Calu3 (cell line): ENCODE measurements at places on chromosomes 6 and 20.
A peak's percentile ranks its signal among the peaks of the same experiment; 100 is the strongest.

GRCh38 chr6:139584599-139584998, 210.2 kb upstream of the CITED2 start:
- no peak for DNase-seq

- DNase-seq: no peak
Observed at GRCh38 chr6:35077713-35078105, 63.4 kb downstream of the TCP11 start.

- no peak for DNase-seq
Observed at GRCh38 chr20:51586005-51586440, 43.5 kb upstream of the NFATC2 start.

DNA sequence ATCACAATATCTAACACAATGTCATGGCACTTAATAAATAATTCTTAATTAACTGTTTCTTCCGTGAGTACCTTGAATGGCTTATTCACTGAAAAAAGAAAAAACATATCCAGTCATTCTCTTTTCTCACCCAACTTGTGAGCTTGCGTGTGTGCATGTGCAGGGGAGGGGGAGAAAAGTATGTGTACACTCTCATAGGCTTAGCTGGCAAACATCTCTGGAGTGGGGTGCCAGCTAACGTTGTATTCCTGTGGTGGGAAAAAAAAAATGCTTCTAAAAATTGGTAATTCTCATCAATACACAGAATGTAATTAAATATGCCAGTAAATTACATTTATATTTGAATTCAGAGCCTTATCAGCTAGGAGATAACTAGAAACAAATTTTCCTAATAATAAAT, 291.9 kb upstream of the NOX3 start:
- DNase-seq: no peak

DNA sequence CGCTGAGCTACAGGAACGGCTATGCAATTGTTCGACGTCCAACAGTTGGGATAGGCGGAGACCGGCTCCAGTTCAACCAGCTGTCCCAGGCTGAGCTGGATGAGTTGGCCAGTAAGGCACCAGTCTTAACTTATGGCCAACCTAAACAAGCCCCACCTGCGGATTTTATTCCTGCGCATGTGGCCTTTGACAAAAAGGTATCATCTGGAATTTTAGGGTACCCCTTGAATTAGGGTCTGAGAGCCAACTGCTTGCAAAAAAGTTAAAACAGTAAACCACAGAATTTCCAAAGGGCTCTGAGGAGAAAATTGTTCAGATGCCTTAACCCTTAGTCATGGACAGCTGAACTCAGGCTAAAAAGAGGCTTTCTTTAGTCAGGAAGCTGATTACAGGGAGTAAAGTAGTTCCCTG, 3.8 kb downstream of the EFHC1 start:
- DNase-seq: peak; percentile 37

- no peak for DNase-seq
Observed at GRCh38 chr6:20692023-20692422, 157.8 kb downstream of the CDKAL1 start.

GRCh38 chr6:43142101-43142500, 29.0 kb upstream of the SRF start:
- DNase-seq: no peak

- no peak for DNase-seq
Observed at GRCh38 chr6:158991017-158991723, 8.8 kb downstream of the RSPH3 start.

DNA sequence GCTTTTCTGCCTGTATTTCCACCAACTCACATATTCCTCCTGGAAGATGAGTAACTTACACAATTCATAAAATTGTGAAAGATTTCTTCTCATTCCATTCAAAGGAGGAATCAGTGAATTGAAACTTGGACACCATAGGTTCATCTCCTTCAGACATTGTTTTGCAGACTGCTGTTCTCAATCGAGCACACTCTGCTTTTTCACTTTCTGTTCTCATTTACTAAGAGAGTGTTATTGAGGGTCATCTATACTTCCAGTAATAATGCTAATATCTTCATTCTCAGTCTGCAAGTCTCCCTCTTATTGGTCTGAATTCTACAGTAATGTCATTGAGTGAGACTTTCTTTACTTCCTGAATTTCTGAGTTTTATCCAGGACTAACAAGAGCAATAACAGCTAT, 67.5 kb upstream of the FUT9 start:
- no peak for DNase-seq

- no peak for DNase-seq
Observed at GRCh38 chr6:24566020-24566767, 71.4 kb downstream of the ALDH5A1 start.

DNA sequence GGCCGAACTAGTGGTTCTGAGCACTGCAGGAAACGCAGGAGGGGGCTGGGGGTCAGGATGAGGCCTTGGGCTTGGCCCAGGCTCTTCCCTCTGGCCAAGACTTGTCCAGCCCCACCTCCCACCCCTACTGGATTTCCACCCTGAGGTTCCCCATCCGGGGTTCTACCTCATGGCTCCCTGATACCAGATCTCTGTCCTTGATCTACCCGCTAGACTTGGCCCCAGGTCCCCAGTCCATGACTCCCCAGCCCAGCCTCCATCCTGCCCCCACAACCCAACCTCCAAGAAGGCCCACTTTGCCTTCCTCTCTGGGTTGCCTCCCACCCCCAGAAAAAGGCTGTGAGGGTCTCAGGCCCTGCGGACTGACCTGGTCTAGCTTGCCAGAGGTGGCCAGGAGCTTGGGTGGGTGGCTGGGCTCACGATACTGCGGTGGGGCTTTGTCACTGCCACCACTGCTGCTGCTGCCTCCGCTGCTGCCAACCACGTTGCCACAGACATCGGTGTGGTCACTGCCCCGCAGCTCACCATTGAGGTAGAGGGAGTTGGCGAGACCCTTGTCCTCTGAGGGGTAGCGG, 6.8 kb upstream of the FASTKD5 start:
- no peak for DNase-seq

- no peak for DNase-seq
Observed at GRCh38 chr20:35187584-35188190, 15.8 kb downstream of the PROCR start.

DNA sequence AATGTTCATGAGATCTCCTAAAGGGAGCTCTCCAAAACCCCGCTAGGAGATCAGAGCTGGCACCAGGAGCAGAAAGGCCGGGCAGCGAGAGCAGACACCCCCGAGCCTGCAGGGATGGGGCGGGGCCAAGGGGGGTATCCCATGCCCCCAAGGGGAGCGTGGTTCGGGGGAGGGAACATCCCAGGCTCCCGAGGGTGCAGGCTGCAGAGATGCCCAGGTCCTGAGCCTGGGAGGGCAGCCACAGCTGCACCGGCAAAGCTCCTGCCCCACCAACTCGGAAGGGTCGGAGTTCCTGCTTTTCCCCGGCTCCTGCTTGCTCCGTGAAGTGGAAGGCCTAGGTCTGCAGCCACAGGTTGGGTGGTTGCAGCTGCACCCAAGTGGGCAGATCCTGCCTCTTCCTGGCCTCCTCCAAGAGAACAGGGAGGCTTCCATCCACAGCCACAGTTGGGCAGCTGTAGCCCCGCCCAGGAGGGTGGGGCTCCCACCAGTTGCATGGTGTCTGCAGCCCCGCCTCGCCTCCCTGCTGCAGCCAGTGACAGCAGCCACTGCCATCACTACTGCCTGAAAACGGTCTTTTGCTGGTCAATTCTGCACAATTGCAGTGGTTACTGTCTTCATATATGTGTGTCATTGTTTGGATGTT, 13.4 kb upstream of the GMNN start:
- DNase-seq: peak; percentile 44

GRCh38 chr6:123007885-123008284, 11.8 kb downstream of the CLVS2 start:
- DNase-seq: no peak

GRCh38 chr6:13013681-13014503, 297.3 kb downstream of the PHACTR1 start:
- no peak for DNase-seq

- peak; percentile 27 for DNase-seq
Observed at GRCh38 chr6:141326426-141326825, 806.3 kb upstream of the GJE1 start.

GRCh38 chr6:40848868-40849514, 190.0 kb downstream of the UNC5CL start:
- no peak for DNase-seq

DNA sequence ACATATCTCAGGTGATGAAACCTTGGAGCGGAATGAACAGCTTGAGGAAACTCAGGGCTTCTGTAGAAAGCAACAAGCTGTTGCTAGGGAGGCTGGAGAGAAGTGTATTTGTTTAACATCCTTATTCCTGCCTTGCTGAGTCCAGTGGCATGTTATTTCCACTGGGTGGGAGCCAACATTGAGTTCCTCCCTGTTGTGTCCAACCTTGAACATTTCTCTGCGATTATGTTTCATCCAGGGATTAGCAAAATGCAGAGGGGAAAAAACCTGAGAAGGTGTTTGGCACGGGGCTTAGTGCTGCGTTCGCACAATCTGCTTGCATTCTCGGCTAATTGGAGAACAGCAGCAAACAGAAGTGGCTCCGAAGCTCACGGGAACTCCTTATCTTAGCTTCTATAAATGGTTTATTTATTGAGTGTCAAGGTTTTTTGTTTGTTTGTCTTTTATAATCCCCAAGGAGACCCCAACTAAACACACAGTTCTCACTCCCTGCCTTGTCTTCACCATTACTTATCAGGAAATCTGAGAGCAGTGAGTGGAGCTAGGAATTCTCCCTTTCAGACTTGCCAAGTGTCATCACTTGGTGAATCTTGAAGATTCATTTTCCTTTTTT, 412.8 kb downstream of the CDC5L start:
- peak; percentile 38 for DNase-seq

DNA sequence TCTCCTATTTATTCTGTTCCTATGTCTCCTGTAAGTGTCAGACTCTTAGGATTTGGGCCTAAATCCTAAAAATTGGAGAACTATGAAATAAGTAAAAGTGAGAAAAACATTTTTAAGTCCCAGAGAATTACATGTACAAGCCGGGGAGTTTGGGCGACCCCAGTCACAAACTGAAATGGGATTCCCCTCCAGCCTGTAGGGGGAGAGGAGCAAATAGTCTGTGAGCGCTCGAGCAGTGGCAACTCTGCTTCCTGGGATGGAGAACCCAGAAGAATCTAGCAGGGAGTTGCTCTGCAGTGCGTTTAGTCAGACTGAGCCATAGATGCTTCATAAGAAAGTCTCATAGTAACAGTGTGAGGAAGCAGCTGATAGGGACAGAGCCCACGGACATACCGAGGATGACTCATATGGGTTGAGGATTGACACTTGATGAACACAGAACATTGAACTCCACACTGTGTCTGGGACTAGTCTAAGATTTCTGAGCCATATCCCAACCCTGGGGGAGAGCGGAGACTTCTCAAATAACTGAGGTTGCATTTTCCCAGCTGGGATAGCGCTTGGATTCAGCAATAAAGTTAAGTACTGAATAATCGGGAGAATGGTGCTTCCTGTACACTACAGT, 437.2 kb downstream of the BCKDHB start:
- DNase-seq: no peak

DNA sequence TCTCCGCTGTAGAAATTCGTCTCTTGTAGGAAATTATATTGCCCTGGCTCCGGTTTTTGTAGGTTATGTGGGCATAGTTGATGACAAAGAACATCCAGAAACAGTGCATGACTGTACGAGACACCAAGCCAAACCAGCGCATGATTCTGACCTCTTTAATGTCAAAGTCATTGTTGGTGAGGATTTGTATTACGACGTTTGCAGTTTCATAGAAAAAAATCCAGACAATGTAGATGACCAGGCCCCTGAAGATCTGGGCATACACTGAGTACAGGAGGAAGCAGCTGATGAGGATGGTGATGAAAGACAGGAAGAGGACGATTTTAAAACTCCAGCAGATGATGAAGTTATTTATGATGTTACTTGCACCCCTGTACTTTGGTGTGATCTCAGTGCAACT, 39.1 kb upstream of the TBC1D22B start:
- DNase-seq: no peak

- DNase-seq: no peak
Observed at GRCh38 chr6:116090251-116090650, 10.4 kb upstream of the NT5DC1 start.
